Vagina (tissue), 2 donors: ENCODE measurements at places on chromosomes 5 and 9.

GRCh38 chr9:128523199-128523925 is 18.8 kb downstream of the GLE1 start:
- no peak for DNase-seq

GRCh38 chr9:90909225-90909624 is 107.6 kb downstream of the SYK start:
- DNase-seq = no peak

GRCh38 chr5:20420991-20421595 is 433.1 kb upstream of the CDH18 start:
- no peak for DNase-seq

GRCh38 chr5:93674866-93675459 is 66.4 kb downstream of the POU5F2 start:
- DNase-seq = no peak

DNA sequence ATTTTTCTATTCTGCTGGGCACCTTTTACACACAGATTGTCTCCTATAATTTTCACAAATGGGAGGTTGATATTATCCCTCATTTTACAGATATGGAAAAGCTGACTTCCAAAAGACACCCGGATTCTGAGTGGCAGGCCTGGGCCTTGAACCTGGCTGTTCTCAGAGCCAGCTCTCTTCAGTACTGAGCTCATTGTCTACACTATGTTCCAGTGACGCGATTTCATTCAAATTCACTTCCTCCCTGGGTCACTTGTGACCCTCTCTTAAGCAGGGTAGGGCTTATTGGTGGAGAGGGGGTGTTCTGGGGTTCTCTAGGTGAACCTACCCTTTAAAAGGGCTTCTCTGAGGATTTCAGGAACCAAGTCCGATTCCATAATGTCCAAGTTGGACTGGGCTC is 70.2 kb downstream of the ANKRD33B start:
- DNase-seq = no peak

GRCh38 chr5:139182528-139183296 is 15.5 kb downstream of the SIL1 start:
- DNase-seq = no peak

- no peak for DNase-seq
Observed at GRCh38 chr5:94470802-94471201, 147.6 kb downstream of the KIAA0825 start.

DNA sequence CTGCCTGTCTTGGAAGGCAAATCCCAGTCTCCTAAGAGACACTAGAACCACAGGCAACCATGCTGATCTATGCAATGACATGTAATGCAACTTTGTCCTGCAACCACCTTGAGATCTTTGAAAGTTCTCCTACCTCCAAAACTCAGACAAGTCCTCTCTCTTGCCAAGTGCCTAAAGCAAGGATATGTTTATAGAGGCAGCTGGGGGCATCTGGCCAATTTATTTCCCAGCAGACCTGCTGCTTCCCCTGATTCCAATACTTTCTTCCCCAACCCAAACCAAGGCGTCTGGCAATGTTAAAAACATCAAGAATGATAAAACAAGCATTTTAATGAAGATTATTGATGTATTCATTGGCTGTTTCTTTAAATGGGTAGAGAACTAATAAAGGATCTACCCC is 138.4 kb downstream of the DOCK8 start:
- DNase-seq = no peak

DNA sequence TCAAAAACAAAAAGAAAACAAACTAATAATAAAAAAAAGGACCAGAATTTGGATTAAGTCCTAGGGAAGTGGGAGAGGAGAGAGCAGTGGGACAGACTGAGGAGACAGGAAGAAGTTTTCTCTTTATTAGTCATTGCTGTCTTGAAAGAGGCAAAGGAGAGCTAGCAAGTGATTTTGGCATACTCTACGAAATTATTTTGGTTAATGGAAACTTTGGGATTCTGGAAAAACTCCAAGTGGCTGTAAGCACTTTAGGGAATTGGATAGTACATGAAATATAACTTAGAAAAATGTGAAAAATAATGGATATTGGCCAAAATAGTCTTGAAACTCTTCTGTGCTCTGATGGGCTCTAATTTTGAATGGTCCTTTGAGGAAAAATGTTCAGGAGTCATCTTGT is 1641.8 kb upstream of the WWC1 start:
- DNase-seq = no peak

GRCh38 chr5:116763987-116764866 is 189.6 kb upstream of the SEMA6A start:
- DNase-seq = no peak

DNA sequence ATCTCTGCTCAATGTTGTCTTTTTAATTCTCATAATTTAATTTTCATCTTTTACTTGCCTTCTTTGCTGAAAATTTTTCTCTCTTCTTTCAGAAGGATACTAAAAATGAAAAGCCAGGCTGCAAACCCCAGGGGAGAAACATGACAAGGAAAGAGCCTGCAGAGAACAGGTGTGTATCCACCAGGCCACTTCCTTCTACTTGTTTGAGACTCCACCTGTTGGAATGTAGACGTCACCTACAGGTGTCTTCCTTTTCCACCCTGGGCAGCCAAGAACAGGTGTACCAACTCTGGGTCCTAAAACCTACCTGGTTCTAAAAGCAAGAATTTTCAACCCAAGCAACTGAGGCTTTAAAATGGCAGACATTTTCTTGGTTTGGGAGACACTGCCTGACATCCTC is 166.8 kb downstream of the ATP10B start:
- DNase-seq = no peak

DNA sequence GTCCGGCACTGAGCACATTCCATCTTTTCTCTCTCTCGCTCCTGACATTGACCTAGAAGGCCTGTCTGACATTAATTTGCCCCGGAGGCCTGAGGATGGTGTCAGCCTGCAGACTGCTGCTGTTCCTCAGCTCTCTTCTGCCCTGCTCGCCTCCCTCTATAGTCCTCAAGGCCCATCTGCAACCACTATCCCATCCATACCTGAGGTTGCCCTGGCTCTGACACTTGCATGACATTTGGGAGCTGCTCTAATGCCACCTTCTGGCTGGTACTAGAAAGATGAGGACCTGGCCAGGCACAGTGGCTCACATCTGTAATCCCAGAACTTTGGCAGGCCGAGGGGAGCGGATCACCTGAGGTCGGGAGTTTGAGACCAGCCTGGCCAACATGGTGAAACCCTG is 38.6 kb upstream of the GGTA1 start:
- no peak for DNase-seq

DNA sequence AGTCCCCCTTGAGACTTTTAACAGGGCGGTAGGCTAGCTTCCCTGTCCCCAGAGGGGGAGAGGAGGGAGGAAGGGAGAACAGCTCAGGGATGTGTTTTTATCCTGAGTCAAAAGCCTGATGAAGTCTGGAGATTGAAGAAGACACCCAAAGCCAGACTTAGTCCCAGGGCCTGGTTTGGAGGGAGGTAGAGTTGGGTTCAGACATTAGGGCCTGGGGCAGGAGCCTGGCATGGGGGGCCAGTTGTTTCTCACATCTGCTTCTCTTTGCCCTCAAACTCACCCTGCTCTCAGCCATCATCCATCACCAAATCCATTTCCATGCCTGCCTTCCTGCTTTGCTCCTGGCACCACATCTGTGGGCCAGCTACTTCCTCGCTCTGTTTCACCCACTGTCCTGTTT is 2.9 kb downstream of the MYORG start:
- DNase-seq = no peak

DNA sequence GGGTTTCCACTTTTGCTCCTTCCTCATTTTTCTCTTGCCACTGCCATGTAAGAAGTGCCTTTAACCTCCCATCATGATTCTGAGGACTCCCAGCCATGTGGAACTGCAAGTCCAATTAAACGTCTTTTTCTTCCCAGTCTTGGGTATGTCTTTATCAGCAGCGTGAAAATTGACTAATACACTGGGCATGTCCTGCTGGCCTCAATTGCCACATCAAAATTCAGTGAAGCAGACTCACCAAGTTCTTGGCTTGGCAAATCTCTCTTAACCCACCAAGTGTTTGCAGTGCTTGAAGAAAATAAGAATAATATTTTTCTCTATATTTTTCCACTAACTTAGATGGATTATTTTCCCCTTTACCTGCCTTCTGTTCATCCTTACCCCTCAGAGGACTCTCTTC is 212.0 kb downstream of the BRINP1 start:
- DNase-seq = no peak

- DNase-seq = no peak
Observed at GRCh38 chr5:80608731-80609130, 38.7 kb upstream of the ANKRD34B start.

DNA sequence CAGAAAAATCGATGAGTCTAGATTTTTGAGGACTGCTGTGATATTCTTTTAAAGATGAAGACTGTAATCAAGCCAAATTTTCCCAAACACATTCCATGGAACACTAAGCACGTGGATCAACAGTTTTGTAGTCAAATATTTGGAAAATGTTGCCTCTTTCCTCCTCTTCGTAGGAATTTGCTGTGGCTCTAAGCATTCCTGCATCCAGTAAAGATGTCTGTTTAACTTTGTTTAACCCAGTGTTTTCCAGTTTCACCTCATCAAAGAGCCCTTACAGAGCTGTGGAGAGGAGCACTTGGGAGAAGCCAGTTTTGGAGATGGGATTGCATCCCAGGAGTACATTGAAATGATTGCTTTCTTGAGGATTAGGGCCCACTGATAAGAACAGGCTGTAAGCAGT is 58.9 kb downstream of the INSYN2B start:
- DNase-seq = no peak

DNA sequence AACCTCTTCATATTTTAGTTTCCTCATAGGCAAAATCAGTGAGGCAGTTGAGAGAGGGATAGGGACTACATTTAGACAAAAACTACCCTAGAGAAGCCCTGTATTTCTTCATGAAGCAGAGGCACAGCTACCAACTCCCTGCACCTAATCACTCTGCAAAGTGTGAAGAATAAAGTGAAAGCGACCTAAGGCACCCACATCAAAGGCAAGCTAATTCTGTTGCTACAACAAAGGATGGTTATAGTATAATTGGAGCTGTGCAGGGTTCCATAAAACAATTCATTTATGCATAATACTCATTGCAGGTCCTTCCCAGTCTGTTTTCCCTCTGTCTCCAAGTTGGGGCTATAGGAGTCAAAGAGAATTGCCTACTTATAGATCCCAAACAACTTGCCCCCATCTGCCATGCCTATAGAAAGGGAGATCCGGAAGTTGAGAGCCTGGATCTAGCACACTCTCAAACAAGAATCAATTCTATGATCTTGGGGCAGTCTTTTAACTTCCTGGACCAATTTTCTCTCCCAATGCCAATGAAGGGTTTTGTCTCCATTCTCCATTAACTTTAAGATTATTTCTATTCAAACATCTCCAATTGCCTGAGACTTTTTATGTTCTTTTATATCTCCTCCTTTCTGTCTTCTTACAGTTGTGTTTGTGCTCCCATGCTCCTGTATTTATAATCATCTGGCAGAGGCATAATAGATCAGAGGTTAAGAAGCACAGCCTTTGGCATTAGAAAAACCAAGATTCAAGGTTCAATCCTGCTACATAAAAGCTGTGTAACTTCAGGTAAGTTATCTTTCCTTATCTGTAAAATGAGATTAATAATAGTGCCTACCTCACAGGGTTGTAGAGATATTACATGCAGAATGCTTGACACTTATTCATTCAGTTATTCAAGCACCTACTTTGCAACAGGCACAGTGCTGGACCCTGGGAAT is 56.0 kb upstream of the PTGER4 start:
- DNase-seq = no peak
